Activated CD4-positive, alpha-beta T cell treated with anti-CD3 and anti-CD28 coated beads for 48 hours (primary cell): ENCODE measurements at places on chromosomes 7 and 10.

GRCh38 chr7:33604056-33604455 lies 301.3 kb upstream of the BMPER start:
- DNase-seq, result no peak

DNA sequence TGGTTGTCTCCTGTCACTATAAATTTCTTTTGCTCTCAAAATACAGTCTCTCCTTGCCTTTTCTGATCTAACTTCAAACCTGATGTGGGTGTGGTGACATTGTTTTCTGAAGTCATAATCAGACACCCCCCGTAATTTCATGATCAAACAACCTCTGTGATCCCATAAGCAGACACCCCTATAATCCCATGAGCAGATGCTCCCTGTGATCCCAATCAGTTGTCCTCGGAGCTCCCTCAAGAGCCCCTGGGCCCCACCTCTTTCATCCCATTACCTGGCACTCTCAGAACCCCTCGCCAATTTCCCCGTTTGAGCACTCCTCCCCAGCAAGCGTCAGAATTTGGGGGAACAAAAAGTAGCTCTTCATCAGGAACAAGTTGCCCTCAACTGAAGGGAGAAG lies 246.3 kb upstream of the FZD8 start:
- DNase-seq, result no peak

DNA sequence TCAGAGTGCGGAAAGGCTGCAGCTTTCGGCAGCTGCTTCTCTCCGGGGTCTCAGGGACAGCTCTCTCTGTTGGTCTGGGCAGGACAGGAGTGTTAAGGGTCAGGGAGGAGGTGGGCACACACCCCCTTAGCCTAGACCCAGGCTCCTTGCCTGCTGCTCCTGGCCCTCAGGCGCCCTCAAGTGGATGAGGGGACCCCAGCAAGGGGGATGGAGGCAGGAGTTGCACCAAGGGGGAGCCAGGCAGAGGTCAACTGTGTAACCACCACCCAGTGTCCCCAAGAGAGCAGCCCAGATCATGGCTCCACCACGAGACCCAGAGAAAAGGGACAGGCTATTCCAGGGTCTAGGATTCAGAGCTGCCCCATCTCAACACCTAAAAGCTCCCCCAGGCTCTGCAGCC lies 26.9 kb downstream of the SPOCK2 start:
- no peak for DNase-seq

DNA sequence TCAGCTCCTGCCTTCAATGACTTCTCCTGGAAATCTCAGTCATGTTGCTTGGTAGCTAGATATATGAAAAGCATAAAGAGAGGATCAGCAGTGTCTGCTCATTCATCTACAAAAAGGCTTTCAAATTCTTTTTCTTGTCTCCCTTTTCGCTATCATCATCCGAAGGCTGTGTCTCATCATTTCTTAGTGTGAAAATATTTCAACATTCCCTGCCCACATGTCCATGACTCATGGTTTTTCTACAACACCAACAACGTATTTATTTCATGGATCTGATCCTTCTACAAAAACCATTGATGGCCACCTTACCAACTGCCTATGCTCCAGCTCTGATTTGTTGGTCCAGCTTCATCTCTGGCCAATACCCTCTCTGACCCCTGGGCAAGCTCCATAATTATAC lies 472.5 kb upstream of the GHITM start:
- no peak for DNase-seq

GRCh38 chr10:63504145-63504881 lies 16.9 kb upstream of the REEP3 start:
- DNase-seq, result no peak

DNA sequence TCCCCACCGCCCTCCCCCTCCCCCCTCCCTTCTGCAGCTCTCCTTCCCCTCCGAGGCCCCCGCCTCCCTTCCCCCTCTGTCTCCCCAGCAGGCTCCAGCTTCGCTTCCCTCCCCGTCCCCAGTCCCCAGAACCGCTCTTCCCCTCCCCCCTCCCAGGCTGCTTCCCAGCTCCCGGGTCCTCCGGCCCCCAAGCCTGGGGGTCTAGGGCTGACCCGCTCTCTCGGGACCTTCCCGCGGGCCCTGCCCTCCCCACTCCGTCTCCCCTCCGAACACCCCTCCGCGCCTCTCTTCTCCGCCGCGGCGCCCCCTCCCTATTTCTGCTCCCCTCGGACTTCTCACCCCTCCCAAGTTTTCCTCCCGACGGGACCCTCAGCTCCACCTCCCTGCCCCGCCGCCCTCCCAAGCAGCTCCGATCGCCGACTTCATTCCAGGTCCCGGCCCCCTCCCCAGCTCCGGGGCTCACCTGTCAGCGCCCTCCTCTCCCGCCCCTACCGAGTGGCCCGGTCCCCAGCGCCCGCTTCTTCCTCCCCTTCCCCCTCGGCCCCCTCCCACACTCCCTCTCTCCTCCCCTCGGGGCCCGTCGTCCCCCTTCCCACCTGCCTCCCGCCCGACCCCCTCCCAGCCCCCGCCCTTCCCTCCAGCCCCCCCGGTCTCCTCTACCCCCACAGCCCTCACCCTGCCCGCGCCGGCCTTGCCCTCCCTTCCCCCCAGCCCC lies 990 bp downstream of the ZNF467 start:
- DNase-seq, result peak; percentile 28

DNA sequence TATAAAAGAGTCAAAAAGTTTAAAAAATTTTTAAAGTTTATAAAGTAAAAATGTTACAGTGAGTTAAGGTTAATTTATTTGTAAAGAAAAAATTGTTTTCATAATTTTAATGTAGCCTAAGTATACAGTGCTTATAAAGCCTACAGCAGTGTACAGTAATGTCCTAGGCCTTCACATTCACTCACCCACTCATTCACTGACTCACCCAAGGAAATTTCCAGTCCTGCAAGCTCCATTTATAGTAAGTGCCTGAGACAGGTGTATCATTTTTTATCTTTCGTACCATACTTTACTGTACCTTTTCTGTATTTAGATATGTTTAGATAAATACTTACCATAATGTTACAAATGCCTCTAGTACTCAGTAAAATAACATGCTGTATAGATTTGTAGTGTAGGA lies 269.7 kb upstream of the PHF14 start:
- no peak for DNase-seq

- no peak for DNase-seq
These were observed 985.1 kb upstream of the LRRN3 start for GRCh38 chr7:110105840-110106239.

DNA sequence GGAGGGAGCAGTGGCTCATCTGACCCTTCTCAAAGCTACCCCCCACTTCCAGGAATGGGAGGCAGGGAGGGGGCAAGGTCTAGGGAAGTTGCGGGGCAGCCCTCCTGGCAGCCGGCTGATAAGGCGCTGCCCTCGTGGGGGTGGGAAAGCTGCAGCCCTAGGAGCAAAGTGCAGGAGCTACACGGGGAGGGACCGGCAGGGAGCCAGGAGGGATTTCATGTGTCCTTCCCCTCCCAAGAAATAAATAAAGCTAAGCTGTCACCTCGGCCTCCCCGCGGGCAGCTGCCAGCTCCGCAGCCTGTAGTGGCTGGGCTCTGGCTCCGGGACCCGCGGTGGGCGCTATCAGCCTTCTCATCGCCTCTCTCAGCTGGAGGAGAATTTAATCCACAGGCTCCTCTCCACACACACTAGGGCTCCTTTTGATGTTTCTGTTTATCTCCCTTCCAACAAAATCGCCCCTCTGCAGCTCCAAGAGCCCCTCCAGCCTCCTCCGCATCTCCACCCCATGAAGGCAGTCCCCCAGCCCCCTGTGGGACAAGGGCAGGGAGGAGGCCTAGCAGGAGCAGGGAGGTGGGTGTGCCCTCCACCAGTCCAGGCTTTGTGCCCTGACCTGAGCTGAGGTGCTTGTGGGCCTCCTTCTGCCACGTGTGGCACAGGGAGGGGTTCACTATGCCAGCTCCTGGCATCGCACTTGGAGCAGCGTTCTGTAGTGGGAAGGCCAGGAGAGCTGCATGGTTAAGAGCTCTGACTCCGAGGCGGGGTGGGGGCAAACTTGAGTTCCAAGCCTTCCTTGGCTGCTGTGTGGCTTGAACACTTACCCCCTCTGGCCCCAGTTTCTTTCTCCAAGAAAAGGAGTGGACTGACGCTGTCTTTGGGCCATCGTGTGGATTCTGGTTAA lies 80.5 kb downstream of the C10orf105 start:
- DNase-seq, result no peak

GRCh38 chr7:139936760-139937310 lies 107.8 kb downstream of the TBXAS1 start:
- no peak for DNase-seq

- DNase-seq, result no peak
These were observed 3.0 kb downstream of the ZNF488 start for GRCh38 chr10:47381103-47381395.
